T-helper 9 cell (primary cell): ENCODE measurements at places on chromosomes 2 and 18.

DNA sequence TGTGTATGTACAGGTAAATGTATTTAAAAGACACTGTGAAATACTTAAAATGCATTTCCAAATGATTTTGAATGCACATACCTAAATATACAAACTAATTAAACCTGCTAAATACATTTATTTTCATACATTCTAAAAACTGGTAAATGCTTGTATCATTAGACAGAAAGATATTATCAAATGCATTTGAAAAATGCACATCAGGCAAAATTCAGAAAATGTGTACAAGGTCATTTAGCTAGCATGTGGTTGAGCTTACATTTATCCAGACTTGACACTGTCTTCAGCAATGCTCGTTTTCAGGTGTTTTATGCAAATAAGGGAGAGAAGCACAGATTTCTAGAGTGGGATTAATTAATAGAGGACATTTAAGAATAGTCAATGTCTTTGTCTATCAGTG lies 374.2 kb downstream of the SUCLG1 start:
- DNase-seq: no peak

DNA sequence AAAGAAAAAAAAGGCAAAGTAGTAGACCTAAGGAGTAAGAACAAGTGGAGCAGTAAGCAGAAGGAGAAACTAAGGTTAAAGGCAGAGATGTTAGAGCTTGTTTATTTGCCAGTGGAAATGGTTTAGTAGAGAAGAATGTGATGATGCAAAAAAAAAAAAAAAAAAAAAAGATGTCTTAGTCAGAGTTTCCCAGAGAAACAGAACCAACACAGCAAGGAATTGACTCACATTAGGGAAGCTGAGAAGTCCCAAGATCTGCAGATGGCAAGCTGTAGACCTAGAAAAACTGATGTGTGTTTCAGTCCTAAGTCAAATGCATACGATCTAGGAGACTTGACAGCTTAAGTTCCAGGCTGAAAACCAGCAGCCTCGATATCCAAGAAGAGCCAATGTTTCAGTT lies 1548.8 kb upstream of the LRRTM1 start:
- DNase-seq: no peak

DNA sequence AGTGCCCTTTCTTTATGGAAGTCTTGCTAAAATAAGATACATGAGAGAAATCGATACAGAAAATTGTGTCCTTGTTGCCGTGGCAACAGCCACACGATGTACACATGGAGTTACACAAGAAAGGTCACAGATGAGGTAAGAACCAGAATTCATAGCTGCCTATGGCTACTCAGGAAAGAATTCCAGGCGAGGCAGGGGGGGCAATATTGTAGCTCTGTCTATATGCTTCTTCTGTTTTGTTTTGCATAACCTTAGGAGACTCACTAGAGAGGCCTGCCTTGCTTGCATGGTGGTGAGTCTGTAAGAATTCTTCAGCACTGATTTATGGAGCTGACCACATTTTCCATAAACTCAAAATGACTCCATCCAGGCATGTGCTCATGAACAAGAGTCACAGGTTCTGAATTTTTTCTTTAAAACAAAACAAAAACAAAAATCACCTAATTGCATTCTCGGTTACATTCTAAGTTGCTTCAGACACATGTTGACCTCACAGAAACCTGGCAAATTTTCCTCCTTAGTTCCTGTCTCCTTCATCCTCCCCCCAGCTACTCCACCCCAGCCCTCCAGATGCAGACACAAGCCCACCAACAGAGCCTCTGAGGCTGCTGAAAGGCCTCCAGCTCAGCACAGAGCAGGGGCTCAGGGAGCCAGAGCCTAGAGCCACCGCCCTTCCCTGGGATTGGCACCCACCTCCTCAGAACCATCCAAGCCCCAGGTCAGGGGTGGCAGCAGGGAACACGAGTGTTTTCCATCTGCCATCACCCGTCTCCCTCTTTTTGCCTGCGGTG lies 183.5 kb downstream of the ANTXR1 start:
- DNase-seq: no peak

DNA sequence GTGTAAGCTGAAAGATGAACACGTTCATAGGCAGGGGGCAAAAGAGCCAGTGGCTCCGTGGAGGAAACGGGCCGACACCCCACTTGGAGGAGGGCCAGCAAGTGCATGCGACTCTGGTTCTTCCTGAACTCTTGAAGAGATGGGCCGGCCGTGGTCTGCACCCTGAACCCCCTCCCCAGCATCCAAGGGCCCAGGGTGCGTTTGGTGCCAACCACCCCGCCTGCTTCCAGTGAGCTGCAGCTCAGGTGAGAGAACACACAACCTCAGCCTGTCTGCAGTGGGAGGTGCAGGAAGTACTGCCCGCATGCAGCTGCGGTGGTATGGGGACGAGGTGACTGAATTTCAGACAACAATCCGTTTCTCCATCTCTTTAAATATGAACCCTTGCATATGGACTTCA lies 58.9 kb downstream of the ADNP2 start:
- DNase-seq: no peak

GRCh38 chr2:121076885-121077549 lies 208.0 kb downstream of the TFCP2L1 start:
- DNase-seq: peak; percentile 48

DNA sequence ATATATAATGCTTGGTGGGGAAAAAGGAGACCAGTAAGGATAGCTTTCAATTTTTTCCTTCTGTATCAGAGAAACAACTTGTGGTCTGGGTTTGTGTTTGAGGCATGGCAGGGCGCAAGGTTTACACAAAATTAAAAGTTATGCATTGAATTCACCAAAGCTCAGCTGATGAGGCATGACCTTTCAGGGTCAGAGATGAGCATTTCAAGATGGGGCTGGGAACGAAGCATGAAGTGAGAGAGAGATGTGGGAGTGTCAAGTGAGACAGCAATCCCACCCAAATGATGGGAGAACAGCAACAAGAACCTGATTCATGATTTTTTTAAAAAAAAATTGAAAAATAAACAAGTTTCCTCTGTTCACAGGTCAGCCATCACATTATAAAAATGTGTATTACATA lies 4.9 kb downstream of the GPR55 start:
- no peak for DNase-seq

GRCh38 chr18:21402272-21402671 lies 160.2 kb downstream of the GREB1L start:
- DNase-seq: no peak

- no peak for DNase-seq
Observed at GRCh38 chr2:169065422-169065821, 3.9 kb upstream of the DHRS9 start.

DNA sequence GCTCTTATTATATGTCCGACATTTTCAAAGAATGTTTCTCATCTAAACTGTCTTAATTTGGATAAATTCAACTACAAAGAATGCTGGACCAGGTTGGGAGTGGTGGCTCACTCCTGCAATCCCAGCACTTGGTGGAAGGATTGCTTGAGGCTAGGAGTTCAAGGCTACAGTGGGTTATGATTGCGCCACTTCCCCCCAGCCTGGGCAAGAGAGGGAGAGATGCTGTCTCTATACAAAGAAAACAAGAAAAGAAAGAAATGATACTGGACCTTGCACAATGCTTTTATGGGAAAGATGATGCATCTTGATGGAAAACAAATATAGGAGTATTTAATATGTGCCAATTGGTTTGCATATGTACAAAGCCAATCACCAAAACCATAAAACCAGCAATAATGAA lies 296.7 kb downstream of the LPIN1 start:
- no peak for DNase-seq

DNA sequence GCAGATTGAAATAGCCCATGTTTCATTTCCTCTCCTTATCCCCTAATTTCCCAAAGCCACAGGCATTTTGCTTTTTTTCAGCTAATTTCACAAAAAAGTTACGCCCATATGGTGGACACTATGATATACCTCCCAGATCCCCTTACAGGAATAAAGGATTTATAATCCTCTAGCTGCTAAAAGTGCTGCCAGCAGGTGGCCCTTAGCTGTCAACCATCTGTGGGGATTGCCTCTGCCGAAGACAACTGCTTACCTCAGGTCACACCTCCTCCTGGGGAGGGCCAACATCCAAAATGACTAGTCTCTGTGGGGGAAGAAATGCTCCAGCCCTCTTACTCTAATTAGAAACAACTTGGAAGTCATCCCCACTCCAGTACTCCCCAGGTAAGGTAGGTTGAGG lies 61.0 kb upstream of the EPB41L3 start:
- DNase-seq: no peak

GRCh38 chr2:236008006-236008405 lies 160.2 kb downstream of the GBX2 start:
- DNase-seq: no peak

- no peak for DNase-seq
Observed at GRCh38 chr2:144201868-144202468, 318.0 kb downstream of the ZEB2 start.
